ENCODE measurements at places on chromosomes 16 and 17. TPM values are rescaled to one million over a fixed set of nuclear protein-coding genes. Genes with fewer than 3 reads are reported as not detected.
A peak's percentile ranks its signal among the peaks of the same experiment; 100 is the strongest.

GRCh38 chr17:62823111-62823893, 15.2 kb upstream of the MARCHF10 start:
- DNase-seq = no peak

DNA sequence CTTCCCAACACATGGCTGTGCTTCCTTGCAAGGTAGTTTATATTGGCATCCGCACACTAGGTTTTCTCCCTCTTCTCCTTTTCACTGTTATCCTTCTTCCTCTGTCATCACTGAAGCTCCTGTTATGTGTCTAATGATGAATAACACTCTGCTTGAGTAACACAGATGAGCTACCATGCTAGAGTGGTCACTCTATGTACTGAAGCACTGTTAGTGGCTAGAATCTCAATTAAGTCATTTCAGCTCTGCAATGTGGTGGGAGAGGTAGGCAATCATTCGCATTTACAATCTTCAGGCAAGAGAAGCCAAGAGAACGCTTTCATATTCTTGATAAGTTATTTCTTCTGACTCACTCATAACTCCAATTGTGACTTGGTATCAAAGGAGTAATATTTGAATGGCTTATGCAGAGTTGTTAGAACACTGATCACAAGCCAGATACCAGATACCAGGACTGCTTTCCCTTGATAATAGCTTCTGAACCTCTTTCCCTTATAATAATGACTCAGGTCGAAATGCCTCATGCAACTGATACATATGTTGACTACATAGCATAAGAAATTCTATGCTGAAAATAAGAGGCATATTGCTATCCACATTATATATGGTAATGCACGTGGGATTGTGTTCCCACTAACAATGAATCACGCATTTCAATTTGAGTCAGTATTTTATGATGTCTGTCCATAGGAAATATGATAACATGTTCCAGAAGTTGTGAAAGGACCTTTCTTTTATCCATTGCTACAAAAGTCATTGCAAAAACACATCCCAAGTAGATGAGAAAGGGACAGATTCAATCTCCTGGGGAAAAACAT, 158.0 kb upstream of the HS3ST3A1 start:
- DNase-seq = no peak

Gene HS3ST2
- polyA plus RNA-seq = not detected

DNA sequence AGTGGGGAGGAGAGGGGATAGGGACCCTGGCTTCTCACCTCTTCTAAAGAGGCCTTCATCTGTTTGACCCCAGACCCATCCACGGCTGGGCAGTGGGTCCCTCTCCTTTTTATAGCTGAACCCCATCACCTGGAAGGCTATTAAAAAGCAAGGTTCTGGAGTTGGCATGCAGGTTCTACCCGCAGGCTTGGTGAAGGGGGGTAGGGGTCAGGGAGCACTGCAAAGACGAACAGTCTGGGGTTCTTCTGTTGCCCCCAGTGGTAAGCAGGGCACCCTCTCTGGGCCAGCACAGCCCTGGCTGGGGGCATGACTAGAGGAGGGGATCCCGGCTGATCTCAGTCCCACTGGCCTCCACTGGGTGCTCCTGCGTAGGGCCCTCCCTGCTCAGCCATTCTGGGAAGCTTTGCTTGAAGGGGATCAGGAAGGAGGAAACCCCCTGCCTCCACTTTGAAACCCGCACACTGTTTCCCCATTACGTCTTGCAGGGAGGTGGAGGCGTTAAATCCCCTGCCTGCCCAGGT, 13.6 kb downstream of the CMIP start:
- no peak for DNase-seq

Gene CHST6
- not detected for polyA plus RNA-seq

DNA sequence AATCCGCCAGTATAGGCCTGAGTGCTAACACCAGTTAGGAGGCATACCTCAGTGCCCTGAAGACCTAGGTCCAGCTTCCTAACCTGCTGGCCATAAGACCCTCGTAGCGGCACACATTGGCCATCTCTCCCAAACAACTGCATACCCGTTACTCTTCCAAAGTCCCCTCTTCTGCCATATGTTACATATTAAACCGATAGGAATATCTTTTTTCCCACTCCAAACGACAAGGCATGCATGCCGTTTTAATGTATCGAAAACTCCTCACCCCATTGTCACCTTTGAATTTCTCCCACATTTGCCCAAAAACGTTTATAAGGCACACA, 721 bp upstream of the AXIN2 start:
- DNase-seq = no peak

DNA sequence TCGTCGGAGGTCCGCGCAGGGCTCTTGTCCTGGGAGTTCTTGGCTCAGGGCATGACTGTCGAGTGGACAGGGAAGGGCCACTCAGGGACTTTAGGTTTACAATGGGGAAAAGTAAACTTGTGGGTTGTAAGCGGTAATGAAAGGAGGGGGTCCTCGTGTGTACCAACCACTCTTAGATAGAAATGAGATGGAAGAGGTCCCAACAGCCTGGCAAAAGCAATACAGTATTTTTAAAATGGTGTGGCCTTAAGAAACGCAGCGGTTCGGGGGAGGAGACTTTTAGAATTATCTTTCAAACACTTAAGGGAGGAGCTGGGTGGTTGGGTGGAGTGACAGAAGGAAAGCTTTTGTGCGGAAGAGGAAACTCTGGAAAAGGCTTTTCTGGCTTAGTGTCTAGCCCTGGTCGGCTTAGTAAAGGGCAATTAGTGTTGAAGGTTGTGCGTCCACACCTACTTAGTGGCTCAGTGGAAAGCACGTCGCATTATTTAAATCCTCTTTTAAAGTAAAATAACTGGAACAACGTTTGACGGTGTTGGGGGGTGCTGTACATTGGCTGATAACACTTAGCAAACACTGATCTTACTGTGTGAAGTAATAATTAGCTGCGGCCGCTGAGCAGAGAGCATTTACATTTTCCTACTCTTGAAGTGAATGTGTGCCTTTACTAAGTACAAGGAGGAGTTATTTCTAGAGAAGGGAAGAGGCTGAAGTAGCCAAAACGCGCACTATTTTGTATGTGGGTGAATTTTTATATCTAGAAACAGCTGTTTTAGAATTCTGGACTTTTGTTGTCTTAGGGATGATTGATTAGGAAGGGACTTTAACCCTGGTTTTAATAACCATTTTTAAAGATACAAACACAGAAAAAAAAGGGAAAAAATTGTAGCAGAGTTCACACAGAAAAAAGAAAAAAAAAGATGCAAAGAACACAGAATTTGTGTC, 1.0 kb downstream of the WSB1 start:
- DNase-seq = peak; percentile 72

Gene MPV17L
- polyA plus RNA-seq = not detected

DNA sequence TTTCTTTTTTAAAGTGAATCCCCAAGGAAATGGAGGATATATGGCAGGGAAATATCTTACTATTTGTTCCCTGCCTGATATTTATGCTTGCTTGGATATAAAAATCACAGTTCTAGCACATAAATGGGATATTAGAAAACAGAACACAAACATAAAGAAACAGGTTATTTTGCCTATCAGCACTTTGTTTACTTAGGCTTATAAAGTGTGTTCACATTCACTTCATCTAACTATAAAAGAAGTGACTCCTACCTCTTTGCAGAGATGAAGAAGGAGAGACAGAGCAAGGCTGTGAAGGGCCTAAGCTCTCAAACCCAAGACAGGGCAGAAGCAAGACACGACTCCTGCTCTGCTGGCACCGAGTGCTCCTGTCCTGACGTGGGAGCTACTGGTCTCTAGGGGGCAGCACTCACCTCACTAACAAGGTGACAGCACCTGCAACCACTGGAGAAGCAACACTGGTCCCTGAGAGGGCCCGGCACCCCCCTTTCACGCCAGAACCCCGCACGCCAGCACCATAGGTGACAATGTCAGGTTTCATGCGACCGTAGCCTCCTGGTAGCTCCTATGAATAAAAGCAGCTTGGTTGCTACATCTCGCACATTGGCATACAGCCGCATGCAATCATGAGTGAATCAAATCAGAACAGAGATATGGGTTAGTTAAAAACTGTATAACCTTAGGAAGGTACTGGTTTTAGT, 32.0 kb downstream of the MBTPS1 start:
- peak; percentile 53 for DNase-seq

DNA sequence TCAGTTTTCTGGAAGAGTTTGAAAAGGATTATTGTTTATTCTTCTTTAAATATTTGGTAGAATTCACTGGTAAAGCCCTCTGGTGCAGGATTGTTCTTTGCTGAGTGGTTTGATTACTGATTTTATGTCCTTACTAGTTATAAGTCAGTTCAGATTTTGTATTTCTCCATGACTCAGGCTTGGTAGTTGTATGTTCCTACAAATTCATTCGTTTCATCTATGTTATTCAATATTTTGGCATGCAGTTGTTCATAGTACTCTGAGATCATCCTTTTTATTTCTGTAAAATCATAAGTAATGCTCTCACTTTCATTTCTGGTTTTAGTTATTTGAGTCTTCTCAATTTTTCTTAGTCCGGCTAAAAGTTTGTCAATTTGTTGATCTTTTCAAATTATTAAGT, 58.1 kb upstream of the CRYM start:
- no peak for DNase-seq

DNA sequence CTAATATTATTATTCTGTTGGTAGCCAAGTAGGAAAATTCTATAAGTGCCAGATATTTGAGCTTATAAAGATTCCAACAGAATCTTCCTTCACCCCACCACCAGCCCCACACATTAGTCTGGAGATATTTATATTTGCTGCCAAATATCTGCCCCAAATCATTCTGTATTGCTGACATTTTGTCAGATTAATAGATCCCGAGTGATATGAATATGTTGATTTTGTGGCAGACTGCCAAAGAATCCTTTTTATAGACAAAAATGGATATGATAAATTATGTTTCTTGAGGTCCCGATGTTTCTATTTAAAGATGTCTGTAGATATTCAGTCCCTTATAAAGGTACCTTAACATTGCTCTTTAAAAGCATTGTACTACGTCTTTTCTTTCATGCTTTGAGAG, 162.2 kb upstream of the KCNJ16 start:
- DNase-seq = no peak

Gene SLC5A11
- polyA plus RNA-seq = not detected

Gene PYY
- not detected for polyA plus RNA-seq

Gene ZNF205
- polyA plus RNA-seq = not detected

- no peak for DNase-seq
These were observed 11.5 kb downstream of the DLG4 start for GRCh38 chr17:7208027-7208571.

Measured in CD4-positive, CD25-positive, alpha-beta regulatory T cell (primary cell).